ENCODE measurements at places on chromosomes 1 and 21.

DNA sequence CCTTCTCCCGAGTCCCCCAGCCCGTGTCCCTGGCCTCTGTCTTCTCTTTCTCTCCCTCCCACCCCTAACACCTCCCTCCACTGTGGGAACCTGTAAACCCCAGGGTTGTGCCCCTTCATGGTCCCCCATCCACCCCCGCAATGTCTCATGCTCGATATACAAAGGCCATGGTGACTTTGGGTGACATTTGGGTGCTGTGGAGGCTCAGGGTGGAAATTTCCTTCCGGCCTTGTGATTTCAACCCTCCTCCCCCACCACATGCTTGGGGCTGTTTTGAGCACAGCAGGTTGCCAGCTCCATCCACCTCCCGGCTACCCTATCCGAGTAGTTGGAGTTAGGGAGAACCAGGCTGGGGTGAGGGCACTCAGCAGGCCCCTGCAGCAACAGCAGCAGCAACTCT, 25.7 kb upstream of the VPS13D start:
- no peak for DNase-seq

- DNase-seq, result no peak
Measured at GRCh38 chr1:57102561-57103326, 136.9 kb upstream of the C8B start.

DNA sequence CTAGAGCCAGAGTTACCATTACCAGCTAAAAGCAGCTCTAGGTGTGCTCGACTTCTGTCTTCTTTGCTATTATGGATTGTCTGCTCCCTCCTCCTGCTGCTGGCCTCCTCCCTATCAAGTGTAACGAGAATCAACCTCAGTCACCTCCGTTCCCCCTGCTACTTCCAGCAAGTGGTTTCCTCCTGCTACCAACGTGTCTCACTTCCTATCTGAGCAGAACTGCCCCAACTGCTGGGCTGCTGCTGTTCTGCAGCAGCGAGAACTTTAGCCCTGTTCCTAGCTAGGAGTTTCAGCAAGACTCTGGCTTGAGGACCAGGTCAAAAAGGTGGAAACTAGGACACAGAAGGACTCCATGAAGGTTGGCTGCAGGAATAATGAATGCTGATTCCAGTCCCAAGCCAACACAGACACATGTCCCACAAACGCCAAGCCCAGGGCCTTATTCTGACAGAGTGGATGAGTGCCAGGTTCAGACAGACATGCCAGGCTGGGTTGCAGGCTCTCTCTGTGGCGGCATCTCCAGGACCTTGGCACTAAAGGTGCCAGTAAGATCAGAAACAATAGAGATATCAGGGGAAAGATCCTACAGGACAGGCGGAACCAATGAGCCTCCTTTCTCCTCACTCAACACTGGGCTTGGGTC, 46.9 kb downstream of the CD34 start:
- no peak for DNase-seq

DNA sequence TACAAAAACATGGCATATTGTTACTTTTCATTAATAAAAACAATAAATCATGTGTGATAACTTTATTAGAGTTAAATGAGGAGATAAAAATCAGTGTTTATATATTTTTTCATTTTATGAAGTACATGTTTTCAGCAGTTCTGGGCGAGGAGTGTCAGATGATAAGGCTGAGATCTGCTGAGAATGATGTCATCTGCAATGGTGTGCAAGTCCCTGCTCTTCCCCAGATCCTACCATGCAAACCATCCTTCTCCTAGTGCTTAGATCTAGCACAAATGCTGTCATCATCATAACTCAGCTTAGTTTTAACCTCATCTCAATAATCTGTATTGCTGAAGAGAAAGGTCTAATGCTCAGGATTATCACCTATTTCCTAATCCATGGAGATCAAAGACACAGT, 214.4 kb upstream of the DAB1 start:
- DNase-seq, result no peak

GRCh38 chr1:204073837-204074273, 940 bp downstream of the SOX13 start:
- DNase-seq, result no peak

GRCh38 chr1:228394571-228395394, 11.9 kb downstream of the TRIM11 start:
- no peak for DNase-seq

DNA sequence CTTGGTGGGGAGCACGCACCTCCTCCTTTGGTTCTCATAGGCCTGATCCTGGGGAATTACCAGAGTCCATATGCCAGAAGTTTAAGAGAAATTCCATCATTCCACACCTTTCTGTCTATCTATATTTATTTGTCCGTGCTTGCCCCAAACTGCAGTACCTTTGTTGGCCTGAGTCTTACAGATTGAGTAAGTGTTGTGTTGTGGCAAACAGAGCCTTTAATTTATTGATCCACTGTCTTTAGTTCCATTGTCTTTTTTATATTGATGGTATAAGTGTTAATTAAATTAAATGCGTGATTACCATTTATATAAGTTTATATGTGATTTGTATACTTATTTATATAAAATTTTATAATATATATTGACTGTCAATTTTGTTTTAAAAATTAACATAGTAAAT, 4.9 kb downstream of the SH3BGR start:
- DNase-seq, result no peak

- no peak for DNase-seq
Measured at GRCh38 chr1:247287460-247287859, 31.6 kb downstream of the VN1R5 start.

- DNase-seq, result no peak
Measured at GRCh38 chr1:36536727-36537126, 54.0 kb upstream of the CSF3R start.

DNA sequence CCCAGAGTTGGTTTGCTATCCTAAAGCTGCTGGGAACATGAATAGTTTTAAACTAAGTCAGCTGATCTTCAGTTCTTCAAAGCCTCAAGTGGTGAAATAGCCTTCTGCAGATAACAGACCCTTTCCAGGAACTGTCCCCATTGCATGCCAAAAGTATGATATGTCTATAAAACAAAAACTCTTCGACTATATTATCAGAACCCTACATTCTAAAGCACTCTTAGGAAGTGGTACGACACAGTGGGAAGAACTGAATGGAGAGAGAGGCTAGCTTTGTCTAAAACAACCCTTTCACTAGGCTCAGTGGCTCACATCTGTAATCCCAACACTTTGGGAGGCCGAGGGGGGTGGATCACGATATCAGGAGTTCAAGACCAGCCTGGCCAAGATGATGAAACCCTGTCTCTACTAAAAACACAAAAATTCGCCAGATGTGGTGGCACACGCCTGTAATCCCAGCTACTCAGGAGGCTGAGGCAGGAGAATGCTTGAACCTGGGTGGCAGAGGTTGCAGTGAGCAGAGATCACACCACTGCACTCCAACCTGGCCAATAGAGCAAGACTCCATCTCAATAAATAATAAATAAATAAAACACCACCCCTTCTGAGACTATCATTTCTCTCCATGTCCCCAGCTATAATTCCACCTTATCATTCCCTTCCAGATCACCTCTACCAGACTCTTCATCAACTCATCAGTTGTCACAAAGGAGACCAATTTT, 2.2 kb upstream of the FRRS1 start:
- no peak for DNase-seq

DNA sequence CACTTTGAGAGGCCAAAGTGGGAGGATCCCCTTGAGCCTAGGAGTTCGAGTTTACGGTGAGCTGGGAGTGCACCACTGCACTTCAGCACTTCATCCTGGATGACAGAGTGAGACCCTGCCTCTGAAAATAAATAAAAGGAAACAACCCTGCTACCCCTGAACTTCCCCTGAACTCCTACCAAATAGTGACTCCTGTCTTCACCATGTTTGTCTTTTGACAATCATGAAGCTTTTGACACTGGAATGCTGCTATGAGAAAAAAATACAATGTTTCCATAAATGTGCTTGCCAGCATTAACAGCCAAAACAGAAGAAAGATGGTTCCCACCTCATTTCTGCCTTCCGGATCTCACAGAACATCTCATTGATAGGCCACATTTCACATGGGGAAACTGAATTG, 10.4 kb downstream of the ZBTB8A start:
- DNase-seq, result no peak

DNA sequence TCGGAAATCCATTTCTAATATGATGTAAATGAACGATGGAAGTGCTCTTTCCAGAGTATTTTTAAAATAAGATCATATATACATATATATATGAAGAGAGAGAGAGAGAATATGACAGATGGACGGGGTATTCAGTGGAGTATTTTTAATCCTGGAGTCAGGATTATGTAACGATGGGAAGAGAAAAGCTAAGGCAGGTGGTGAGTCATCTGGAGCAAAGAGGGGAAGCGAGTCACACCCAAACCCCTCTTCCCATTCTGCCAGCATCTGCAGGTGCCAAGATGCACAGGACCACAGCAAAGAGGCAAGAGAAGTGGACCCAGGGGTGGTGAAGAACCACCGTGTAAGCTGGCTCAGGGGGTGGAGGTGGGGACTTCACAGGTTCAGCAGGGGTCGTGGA, 102.7 kb upstream of the GRIK3 start:
- no peak for DNase-seq

- DNase-seq, result no peak
Measured at GRCh38 chr1:221912230-221912629, 170.3 kb upstream of the DUSP10 start.

DNA sequence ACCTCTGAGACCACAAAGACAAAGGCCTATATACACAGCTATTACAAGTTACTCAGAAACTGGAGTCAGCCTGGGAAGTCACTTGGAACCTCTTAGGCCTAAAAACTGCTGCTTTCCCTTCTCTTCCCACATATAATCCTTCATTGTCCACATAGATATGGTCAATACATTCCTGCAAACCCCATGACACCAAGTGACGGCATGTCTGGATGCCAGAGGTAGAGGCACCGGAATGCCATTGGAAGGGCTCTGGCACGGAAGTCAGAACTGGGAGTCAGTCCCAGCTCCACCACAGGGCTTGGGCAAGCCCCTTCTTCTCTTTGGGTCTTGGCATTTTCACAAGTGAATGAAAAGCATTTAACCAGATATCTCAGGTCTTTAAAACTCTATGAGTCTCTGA, 204.7 kb downstream of the MATN1 start:
- no peak for DNase-seq

- peak; percentile 96 for DNase-seq
Measured at GRCh38 chr21:42220138-42220701, 1.3 kb downstream of the ABCG1 start.

- DNase-seq, result no peak
Measured at GRCh38 chr1:32992489-32993323, 28.1 kb upstream of the RNF19B start.

GRCh38 chr1:97163591-97164275, 442.1 kb downstream of the PTBP2 start:
- no peak for DNase-seq

- DNase-seq, result peak; percentile 37
Measured at GRCh38 chr1:224733027-224733911, 117.2 kb downstream of the CNIH3 start.

- no peak for DNase-seq
Measured at GRCh38 chr1:201096041-201096461, 16.2 kb downstream of the CACNA1S start.

- no peak for DNase-seq
Measured at GRCh38 chr1:28113242-28113572, 24.8 kb upstream of the EYA3 start.

DNA sequence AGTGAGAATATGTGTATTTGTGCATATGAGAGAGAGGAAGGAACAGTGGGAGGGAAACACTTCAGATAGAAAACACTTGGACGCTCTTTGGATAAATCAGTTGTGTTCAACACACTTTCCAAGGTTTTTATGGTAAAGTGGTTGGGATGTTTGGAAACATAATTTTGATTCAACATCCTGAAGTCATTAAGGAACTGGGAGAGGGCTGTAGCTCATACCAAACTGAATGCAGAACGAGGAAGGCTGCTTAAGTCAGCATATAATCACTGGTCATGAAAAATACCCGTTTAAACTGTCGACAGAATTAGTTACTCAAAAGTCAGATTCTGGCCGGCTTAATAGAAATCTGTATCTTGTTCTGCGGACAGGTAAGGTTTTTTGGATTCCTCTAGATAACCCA, 14.9 kb downstream of the LIX1L start:
- no peak for DNase-seq

- no peak for DNase-seq
Measured at GRCh38 chr1:203210988-203211387, 18.5 kb downstream of the CHIT1 start.

- DNase-seq, result no peak
Measured at GRCh38 chr1:5764959-5765358, 227.3 kb downstream of the NPHP4 start.

- DNase-seq, result peak; percentile 58
Measured at GRCh38 chr1:156860628-156861423, at the start of gene NTRK1. Gene NTRK1, plus strand, starts transcription at chr1:156860865. Its CDS starts 70 bp downstream, at chr1:156860935.

DNA sequence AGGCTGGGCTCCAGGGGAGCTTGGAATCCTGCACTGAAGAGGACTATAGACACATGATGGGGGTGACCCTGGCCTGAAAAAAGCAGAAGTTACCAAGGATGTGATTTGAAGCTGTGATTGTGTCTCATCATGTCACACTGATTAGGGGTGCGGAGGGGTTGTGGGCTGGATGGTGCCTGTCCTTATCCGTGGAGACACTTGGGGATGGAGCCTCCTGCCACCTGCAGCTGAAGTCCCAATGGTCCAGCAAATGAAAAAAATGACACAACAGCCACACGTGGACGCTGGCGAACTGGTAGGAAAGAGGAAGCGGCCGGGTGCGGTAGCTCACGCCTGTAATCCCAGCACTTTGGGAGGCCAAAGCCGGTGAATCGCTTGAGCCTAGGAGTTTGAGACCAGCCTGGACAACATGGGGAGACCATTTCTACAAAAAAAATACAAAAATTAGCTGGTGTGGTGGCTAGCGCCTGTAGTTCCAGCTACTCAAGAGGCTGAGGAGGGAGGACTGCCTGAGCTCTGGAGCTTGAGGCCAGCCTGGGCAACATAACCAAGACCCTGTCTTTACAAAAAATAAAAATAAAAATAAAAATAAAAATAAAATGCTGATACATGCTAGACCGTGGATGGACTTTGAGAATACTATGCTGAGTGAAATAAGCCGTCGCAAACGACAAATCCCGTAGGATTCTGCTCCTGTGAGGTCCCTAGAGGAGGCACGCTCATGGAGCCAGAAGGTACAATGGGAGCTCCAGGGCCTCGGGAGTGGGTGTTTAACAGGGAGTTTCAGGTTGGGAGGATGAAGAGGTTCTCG, 838 bp upstream of the IBA57 start:
- no peak for DNase-seq
